ENCODE measurements at places on chromosomes 1 and 21. TPM values are rescaled to one million over a fixed set of nuclear protein-coding genes. Genes with fewer than 3 reads are reported as not detected.

DNA sequence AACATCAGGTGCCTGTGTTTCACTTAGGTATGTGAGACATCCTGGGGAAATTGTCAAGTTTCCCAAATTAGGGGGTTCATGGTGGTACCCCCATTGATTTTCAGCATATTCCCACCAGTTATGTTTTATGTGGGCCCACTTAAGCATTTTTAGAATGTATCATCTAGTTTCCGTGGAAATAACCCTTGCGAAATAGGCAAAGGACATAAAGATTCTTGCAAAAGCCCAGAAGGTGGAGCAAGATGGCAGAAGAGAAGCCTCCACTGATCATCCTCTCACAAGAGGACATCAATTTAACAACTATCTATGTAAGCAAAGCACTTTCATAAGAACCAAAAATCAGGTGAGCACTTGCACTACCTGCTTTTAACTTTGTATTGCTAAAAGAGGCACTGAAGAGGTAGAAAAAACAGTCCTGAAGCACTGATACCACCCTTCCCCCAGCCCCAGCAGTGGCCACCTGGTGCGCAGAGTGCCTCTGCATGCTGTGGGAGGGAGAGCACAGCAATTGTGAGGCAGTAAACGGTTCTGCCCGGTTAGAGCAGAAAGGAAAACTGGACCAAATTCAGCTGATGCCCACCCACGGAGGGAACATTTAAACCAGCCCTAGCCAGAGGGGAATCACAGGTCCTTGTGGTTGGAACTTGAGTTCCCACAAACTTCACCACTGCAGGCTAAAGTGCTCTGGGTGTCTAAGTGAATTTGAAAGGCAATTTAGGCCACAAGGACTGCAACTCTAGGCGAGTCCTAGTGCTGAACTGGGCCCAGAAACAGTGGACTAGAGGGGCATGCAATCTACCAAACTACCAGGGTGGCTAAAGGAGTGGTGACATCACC lies 23.2 kb downstream of the MCOLN2 start:
- DNase-seq: no peak

- no peak for DNase-seq
Observed at GRCh38 chr1:110591956-110592355, 14.2 kb downstream of the KCNA2 start.

DNA sequence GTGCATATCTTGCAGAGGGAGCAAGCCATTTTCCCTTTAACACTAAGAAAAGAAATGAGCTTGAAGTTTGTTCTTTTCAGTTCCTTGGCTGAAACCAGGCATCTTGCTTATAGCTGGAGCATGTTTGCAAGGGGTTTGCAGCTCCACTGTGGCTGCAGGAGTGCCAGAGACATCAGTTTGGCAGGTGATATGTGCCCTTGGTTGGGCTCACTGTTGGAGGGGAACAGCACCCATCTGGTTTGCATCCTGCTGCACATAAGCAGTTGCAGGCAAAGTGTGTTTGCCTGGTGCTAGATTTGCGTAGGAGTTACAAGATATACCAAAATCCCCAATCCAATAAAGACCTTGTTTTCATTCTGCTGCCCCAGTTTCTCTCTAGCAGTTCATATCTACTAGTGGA lies 47.8 kb upstream of the IKBKE start:
- no peak for DNase-seq

Gene FAM163A
- total RNA-seq: not detected

Gene CNIH3
- total RNA-seq: 0.64 TPM

GRCh38 chr1:7379441-7379971 lies 391.6 kb upstream of the VAMP3 start:
- peak; percentile 84 for DNase-seq

DNA sequence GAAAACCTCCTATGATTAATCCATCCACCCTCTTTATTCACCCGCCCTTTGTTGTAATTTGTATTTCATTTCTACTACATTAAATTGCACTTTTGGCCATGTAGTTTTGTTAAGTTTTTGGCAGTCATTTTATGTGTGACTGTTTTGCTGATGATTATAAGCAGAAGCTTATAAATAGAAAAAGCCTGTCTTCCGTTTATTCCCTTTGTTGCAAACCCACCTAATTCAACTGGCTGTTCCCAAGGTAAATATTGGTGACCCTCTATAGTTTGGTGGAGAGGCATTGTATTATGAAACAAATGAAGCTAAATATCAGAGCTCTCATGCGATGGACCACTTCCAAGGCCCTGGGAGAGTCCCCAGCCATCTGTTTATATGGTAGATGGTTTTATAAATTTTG lies 36.7 kb upstream of the IGSF3 start:
- no peak for DNase-seq

Gene CR1L
- not detected for total RNA-seq

GRCh38 chr1:186994897-186995296 lies 166.1 kb downstream of the PLA2G4A start:
- no peak for DNase-seq

DNA sequence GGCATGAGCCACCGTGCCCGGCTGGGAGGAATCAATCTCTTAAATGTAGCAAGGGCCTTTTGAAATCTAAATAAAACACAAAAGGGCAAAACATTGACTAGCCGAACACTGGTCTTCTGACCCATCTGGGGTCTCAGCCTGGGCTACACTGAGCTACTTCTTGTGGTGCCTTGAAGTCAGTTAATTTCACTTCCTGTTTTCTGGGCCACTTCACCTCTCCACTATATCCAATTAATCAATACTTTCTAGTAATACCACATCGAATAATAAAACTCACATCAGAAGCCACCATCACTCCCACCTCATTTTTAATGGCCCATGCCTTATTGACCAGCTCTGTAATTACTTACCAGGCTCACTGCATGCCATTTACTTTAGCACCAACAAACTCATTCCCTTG lies 138.0 kb upstream of the SAMSN1 start:
- DNase-seq: no peak

DNA sequence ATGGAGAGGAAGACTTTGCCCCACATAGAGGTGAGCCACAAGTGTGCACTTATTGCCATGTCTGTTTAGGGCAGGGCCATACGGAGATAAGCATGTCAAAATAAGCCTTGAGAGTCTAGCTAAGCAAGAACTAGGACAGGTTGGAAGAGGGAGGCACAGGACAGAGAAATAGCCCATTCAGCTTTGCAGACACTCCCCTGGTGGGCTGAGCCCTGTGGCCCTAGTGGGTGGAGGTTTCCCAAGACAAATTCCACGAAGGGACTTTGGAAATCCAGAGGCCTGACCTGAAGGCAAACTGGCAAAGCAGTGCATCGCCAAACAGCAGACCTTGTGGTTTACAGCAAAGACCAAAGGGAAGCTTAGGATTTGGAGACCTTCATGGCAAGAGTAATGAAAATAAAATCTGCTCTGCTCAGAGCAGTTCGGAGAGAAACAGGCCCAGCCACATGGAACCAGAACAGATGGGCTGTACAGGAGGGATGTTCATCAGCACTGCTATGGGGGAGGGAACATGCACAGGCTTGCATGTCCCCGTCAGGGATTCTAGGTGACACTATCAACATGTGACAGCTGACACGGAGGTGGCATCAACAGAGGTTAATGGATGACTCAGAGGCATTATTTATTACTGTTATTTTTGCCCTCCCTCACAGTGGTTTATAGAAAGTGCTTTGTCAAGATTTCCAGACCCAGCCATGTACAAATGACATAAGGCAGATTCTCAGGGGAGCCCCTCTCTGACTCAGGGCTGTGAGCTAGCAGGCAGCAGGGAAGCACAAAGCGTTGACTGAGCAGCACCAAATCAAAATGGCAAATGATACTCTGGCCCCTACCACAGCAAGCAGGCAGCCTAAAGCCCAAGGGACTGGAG lies 90.1 kb upstream of the IRF2BP2 start:
- peak; percentile 51 for DNase-seq

Gene OR2T4
- total RNA-seq: not detected

GRCh38 chr1:151048645-151049032 lies 1.1 kb downstream of the C1orf56 start:
- DNase-seq: peak; percentile 40

- no peak for DNase-seq
Observed at GRCh38 chr1:211375146-211375818, 48.6 kb downstream of the TRAF5 start.

DNA sequence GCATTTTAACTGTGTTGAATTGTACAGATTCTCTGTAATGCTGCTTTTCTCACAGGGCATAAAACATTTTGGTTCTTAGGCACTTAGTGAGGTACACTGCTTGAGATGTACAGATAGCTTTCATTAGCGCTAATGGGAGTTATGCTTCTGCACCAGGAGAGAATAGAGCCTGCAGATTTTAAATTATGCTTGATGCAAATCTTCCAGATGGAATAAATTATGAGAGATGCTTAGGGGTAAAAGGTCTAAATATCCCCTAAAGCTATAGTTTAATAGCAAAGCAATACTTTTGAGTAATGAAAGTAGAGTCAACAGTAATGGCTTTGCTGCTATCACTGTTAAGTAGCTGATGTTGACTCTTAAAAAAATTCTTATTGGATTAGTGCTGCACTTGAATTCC lies 248.9 kb downstream of the S1PR1 start:
- no peak for DNase-seq

Gene GPR25
- total RNA-seq: not detected

Gene LPAR3
- total RNA-seq: 37.1 TPM

DNA sequence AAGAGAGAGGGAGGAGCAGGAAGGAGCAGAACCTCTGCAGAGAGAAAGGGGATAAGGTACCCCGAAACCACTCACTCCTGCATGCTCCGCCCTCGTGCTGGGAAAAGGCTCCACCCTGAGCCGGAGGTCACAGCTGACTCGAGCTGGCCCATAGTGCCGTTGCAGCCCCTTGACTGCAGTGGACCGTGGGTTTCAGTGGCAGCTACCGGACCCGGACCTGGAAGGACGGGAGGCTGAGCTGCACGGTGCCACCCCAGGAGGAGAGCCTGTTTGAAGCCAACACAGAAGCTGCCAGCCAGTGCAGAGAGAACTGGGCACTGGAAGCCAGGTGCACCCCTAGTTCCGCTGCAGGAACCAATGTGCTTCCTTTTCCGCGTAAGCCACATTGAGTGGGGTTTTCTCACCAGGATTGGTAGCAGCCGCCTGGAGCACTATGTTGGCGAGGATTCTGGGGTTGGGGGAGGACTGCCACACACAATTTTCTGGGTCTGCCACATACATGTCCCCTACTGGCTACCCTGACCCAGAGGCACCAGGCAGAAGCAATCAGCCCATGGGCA lies 83.3 kb downstream of the FBXO2 start:
- DNase-seq: no peak

- DNase-seq: no peak
Observed at GRCh38 chr1:9852004-9852403, 28.2 kb upstream of the CLSTN1 start.

GRCh38 chr1:17874710-17875109 lies 119.6 kb downstream of the ACTL8 start:
- peak; percentile 2 for DNase-seq

GRCh38 chr1:27364696-27365371 lies 1.9 kb downstream of the MAP3K6 start:
- no peak for DNase-seq

DNA sequence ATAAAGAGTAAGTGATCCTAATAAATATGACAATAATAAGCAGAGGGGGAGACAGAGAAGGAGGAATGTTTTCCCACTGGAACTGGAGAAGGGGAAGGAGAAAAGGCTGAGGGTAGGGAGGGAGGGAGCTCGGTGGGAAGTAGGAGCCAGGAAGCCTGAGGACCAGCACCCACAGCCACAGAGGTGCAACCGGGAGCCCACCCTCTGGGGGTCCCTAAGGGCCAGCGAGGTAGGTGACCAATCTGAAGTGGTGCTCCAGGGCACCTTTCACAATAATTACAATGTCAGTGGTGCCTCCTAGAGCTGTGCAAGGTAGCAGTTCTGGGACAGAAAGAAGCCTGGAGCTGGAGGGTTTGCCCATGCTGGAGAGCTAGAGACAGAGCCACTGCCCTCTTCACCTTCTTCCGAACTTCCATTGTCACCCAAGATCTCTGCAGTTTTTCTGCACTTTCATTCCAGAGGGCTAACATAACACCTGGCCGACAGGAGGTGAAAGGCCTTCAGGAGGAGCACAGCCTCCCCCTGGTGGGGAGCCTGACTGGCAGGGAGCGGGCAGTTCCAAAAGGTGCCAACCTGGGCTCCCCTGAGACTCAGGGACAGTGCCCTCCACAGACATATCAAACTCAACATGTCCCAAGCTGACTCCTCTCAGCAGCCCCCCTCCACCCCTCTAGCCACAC lies 4.1 kb upstream of the AHCYL1 start:
- DNase-seq: peak; percentile 42

Gene TFF1
- not detected for total RNA-seq

DNA sequence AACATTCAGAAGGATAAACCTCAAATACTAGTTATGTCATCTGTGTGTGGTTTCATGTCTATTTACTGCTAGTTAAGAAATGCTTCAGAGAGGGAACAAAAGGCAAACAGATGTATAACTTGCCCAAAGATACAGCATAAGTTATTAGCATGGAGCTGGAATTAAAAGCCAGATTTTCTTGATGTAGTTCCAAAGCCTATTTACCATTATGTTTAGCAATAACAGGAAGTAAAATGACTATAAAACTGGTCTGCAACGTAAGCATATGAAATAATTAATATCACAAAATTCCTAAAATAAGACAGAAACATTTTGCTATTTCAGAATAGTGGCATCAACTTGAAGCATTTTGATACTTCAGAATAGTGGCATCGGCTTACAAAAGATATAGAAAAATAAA lies 1232.8 kb downstream of the NCAM2 start:
- no peak for DNase-seq

Gene RHD
- not detected for total RNA-seq

DNA sequence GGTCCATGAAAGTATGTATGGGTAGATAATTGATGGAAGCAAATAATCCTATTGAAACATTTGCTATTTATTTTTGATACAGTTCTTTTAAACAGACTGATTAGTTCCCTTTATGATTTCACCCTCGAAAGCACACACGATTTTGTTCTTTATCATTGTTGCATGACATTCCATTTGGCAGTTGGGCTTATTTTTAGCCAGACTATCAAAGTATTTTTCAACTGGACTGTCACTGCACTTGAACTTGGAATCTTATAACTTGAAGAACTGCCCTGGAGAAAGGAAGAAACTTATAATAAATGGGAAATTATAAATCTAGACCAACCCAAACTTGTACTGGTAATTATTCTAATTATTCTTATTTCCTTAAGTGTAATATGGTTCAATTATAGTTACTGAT lies at the start of gene TNNI3K:
TSS of gene TNNI3K (plus strand) at position 235 of the 400 bp plus-strand sequence. CDS start at position 300, 65 bp downstream.
- DNase-seq: no peak

Gene RAD54L
- total RNA-seq: 0.26 TPM

Gene ST6GALNAC3
- 1.4 TPM for total RNA-seq

- DNase-seq: peak; percentile 81
Observed at GRCh38 chr1:30748098-30748698, 9.4 kb downstream of the LAPTM5 start.

Gene ADAMTSL4
- total RNA-seq: 1.6 TPM

DNA sequence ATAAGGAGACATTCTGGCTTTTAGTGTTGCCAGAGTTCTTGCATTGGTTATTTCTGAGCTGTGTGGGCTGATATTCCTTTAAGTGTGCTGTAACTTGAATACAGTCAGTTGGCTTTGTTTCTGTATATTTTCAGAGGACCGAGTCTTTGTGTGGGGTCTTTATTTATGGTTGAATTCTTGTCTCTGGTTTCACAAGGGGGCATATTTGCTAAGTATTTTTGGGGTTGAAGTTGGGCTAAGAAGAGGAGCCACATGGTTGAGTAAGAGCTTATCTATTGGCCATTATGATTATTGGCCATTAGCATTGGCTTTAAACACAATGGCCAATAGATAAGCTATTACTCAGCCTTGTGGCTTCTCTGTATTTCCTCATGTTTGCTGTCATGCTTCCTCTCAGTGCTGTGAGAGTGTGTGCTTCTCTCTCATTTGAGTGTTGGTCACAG lies 26.3 kb upstream of the PTGFR start:
- peak; percentile 21 for DNase-seq

- DNase-seq: no peak
Observed at GRCh38 chr1:76786222-76786621, 81.1 kb upstream of the ST6GALNAC5 start.

Gene PADI4
- total RNA-seq: not detected

Gene NTMT2
- not detected for total RNA-seq

Data from bronchial epithelial cell (primary cell).